Activated CD4-positive, alpha-beta T cell treated with anti-CD3 and anti-CD28 coated beads, Interleukin-2, amount 50 U/mL, for 4 hours (primary cell): ENCODE measurements at places on chromosomes 16 and 17.

DNA sequence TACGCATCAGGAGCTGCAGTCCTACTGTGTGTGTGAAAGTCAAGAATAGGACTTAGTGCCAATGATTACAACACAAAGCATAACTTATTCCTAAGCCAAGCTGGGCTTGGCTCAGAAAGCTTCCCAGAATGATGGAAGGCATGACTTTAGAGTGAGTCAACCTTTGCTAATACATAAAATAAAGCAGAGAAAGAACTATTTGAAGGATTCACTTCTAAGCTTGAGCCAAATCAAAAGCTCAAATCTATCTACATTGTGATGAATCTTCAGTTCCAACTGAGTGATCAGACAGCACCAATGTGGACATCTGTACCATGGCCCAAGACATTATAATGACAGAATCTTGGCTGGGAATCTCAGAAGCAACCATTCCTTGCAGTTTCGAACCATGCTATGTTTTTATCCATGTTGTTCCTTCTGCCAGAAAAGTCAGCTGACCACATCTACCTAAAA is 41.4 kb downstream of the SMG6 start:
- DNase-seq, result no peak

DNA sequence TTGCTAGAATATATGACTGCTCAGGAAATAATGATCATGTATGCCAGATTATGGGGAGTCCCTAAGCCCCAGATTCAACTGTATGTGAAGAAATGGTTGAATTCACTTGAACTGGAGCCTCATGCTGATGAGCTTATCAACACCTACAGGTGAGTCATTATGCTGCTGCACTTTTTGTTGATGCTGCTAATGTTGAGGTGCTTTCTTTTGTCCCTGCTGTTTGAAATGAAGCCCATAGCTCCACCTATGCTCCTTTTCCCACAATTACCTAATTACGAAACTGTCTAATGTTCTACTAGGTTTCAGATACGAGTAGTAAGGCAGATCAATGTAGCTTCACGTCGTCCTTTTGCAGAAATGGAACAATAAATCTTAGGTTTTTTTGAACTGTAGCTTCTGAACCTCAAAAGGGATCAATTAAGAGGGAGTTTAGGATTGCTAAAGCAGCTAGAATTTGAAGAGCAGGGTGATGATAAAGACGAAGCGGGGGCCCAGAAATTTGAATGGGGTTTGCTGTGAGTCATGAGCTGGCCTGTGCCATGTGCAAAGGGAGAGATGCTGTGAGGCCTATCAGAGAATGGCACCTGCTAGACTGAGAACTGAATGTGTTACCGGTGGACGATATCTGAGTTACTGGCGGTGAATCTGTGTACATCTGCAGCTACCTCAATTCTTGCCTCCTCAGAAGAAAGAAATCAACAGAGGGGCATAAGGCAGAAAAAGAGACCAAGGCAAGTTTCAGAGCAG is 6.1 kb upstream of the UQCRC2 start:
- DNase-seq, result no peak

- DNase-seq, result no peak
Observed at GRCh38 chr17:81049372-81049911, 14.5 kb downstream of the BAIAP2 start.

GRCh38 chr16:84599521-84600202 is 18.2 kb downstream of the COTL1 start:
- DNase-seq, result peak; percentile 56

DNA sequence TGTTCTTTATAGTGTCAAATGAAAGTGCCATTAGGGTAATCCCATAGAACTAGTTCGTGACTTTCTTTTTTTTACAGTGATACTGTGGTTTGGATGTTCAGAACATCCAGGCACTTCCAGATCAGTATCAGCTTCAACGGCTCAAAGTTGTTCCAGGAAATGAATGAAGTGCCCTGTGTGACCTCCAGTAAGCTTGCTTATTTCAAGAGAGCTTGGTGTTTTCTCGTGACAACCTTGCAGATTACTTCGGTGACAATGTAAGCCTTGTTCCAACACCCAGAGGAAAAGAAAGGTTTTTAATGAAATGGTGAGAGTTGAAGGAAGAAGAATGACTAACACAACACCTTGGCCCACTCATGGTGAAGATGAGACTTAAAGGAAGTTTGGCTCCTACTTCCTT is 16.0 kb upstream of the KCNJ16 start:
- no peak for DNase-seq

- no peak for DNase-seq
Observed at GRCh38 chr17:33080091-33080490, 88.4 kb downstream of the SPACA3 start.

DNA sequence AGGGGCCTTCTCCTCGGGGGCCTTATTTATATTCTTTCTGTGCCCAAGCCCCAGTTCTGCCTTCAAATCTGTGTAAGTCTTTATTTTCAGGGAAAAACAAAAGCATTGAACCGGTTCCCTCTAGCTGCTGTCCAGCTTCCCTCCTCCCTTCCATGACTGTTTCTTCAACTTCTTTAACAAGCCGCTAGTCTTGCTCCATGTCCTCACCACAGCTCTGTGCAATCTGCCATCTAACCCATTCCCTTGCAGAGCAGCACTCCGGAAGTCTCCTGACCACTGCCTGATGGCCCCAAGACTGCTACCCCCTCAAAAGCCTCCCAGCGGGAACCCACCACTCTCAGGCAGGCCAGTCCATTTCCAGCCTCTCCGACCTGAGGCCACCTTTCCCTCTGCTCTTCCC is 16.9 kb downstream of the EMC8 start:
- no peak for DNase-seq

DNA sequence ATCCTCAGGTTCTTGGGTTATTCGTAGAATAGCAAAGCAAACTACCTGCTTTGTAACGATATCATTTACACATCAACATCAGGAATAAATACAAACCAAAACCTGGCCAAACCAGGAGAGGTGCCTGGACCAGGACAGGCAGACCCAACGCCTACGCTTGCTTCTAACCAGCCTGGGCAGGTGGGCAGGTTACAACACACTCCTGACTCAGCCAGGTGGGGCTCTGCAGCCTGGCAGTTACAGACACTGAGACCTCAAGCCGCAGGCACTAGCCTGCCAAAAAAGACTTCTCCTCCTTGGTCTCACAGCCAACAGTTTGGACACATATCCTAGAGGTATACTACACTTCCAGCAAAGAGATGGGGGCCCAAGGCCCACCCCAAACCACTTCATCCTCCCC is 14.0 kb downstream of the ANKRD11 start:
- no peak for DNase-seq

- DNase-seq, result no peak
Observed at GRCh38 chr17:80232438-80232837, 12.2 kb downstream of the SLC26A11 start.

- peak; percentile 51 for DNase-seq
Observed at GRCh38 chr16:87550495-87550961, 51.8 kb upstream of the JPH3 start.

- DNase-seq, result peak; percentile 71
Observed at GRCh38 chr17:38701504-38702165, 3.4 kb upstream of the MLLT6 start.

DNA sequence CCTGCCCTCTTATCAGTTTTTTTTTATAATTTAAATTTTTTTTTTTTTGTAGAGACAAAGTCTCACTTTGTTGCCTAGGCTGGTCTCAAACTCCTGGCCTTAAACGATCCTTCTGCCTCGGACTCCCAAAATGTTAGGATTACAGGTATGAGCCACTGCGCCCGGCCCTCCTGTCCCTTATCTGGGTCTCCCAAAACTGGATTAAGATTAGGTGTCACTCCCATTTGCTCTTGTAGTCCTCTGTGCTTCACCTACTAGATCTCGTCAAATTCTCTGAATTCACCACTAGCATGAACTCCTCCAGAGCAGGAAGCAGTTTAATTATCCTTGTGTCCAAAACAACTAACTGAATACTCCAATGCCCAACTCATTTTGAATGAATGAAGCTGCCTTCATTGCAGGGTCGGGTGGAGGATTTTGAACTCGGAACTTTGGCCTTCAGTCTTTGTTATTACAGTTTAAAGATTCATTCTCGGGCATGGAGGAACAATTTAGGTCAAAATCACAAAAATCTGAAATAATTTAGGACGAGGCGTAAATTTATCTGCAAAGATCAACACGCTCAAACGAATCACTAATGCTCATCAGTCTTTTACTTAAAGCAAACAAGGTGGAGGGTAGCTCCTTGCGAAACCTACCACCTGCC is 802 bp upstream of the ATXN2L start:
- no peak for DNase-seq

DNA sequence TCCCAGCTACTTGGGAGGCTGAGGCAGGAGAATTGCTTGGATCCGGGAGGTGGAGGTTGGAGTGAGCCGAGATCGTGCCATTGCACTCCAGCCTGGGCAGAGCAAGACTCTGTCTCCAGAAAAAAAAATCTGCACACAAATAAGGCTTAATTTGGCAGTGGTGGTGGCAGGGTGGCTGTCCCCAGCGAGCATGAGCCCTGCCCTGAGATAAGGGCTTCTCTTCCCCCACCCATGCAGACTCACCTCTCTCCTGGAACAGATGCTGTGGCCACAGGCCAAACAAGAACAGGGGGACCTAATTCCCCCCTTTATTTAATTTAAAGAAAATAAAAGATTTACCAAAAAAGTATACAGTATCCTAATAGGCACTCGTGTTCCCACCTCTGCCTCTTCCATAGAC is 157.2 kb downstream of the RAB11FIP4 start:
- DNase-seq, result no peak

GRCh38 chr17:68468334-68468733 is 11.0 kb upstream of the WIPI1 start:
- no peak for DNase-seq

DNA sequence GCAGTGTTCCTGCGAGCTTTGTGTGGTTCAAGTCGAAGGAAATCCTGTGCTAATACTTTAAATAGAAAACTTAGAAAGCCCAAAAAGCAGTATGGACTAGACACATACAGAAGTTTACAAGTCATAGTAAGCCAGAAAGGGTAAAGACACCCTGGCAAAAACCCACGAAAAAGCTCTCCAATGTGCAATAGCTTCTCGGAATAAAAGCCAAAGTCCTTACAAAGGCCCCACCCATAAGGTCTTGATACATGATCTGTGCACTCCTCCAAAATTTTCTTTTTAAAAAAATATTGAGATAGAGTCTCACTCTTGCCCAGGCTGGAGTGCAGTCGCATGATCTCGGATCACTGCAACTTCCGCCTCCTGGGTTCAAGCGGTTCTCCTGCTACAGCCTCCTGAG is 10.3 kb downstream of the C16orf86 start:
- DNase-seq, result no peak

- no peak for DNase-seq
Observed at GRCh38 chr16:56479469-56479868, 28.1 kb downstream of the OGFOD1 start.

DNA sequence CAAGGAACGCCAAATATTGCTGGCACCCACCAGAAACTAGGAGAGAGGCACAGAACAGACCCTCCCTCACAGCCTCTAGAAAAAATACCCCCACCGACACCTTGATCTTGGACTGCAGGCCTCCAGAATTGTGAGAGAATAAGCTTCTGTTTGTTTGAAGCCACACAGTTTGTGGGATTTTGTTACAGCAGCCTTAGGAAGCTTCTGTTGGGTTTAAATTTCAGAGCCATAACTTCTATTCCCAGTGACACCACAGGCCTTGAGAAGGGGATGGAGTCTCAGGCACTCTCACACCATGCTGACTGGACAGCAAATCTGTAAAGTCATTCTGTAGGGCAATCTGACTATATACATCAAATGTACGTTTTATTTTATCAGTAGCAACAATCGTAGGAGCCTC is 38.6 kb downstream of the RNF112 start:
- no peak for DNase-seq

- DNase-seq, result no peak
Observed at GRCh38 chr16:50114357-50115129, 38.6 kb upstream of the TENT4B start.

- no peak for DNase-seq
Observed at GRCh38 chr17:39600997-39601597, 6.6 kb downstream of the NEUROD2 start.

DNA sequence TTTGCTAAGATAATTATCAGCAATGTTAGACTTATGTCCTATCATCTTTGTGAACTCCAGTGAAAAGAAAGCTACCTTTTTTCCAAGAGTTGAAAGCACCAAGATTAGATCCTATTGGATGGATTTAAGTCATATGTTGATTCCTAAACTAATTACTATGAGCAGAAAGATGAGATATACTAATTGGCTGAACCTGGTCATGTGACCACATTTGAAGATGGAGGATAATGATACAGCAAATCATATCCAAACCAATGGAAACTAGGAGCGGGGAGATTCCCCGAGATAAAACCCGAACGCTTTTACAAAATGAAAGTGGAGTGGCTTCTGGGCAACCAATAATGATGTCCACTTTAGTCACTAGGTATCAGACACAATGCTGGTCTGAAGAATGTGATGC is 1060.2 kb upstream of the EEF2KMT start:
- DNase-seq, result no peak

DNA sequence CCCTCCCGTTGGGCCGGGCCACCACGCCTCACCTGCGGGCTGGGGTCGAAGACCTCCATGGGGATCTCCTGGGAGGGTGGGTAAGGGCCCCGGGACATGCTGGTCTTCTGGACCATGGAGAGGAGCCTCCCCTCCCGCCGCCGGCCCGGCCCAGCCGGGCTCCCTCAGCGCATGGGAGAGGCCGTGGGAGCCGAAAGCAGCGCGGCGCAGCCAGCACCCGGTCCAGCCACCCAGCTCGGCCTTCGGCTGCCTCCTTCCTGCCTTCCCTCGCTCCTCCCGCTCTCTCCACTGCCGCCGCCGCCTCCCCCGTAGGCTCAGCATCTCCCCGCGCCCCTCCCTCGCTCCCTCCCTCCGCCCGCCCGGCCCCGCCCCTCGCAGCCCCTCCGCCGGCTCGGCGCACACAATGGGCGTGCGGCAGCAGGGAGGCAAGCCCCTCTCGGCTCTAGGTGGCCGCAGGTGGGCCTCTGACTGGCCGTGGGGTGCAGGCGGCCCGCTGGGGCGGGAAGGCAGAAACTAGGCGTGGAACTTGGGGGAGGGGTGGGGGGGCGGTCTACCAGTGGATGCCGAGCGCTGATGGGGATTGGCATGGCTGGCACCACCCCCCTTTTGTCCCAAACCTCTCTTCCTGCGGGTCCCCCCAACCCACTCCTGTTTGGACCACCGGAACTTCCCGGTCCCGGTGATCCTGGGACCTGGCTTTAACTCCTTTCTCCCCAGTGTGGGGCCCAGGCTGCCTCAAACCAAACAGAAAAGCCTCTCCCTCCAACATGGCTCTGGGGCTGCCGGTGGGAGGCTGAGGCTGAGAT is at the start of gene CACNB1:
CACNB1 (minus strand) TSS at position 290 of the 806 bp plus-strand sequence; CDS start at position 116, 174 bp downstream.
- DNase-seq, result peak; percentile 58

GRCh38 chr16:74034862-74035261 is 261.8 kb upstream of the PSMD7 start:
- DNase-seq, result no peak

GRCh38 chr17:51610155-51610554 is 349.8 kb downstream of the UTP18 start:
- DNase-seq, result no peak

DNA sequence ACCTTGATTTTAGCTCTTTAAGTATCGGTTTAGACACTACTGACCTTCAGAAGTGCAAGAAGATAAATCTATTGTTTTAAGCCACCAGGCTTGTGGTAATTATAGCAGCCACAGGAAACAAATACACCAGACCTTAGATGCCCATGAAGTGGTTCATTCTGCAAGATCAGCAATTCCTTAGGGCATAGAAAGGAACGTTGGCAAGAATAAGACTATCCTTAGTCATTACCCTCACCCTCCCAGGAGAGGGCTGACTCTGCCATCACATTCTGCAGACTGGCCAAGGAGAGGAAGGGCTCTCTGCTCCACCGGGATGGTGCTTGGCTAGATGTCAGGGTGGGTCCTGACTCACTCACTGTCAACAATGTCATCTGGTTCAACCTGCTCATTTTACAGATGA is 14.1 kb upstream of the NDEL1 start:
- no peak for DNase-seq

- no peak for DNase-seq
Observed at GRCh38 chr17:40352237-40352778, 12.2 kb downstream of the GJD3 start.
